ENCODE measurements at places on chromosomes 13 and 19.
A peak's percentile ranks its signal among the peaks of the same experiment; 100 is the strongest.

DNA sequence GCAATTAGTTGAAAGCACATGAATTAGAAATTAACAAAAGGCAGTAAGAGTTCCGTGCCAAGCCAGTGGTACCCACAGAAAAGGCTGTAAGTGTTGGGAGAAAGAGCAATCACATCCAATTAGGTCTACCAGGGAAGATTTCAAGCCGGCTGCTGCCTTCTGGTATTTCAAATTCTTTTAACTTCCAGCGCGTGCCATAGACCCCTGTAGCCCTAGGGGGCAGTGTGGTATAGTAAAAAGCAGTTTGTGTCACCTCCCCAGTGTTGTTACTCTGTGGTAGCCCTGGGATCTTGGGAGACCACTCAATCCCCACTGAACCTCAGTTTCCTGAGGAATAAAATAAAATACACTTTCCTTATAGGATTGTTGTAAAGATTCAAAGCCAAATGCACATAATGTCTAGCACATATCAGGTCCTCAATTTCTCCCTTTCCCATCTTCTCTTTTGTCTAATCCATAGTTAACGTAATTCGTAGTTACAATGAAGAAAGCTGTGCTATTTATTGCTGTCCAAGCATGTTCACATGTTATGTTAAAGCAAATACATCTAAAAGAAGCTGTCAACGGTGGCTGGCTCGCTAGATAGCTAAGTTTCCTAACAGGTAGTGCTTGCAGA is 230.2 kb downstream of the TDRD3 start:
- DNase-seq, result peak; percentile 29

DNA sequence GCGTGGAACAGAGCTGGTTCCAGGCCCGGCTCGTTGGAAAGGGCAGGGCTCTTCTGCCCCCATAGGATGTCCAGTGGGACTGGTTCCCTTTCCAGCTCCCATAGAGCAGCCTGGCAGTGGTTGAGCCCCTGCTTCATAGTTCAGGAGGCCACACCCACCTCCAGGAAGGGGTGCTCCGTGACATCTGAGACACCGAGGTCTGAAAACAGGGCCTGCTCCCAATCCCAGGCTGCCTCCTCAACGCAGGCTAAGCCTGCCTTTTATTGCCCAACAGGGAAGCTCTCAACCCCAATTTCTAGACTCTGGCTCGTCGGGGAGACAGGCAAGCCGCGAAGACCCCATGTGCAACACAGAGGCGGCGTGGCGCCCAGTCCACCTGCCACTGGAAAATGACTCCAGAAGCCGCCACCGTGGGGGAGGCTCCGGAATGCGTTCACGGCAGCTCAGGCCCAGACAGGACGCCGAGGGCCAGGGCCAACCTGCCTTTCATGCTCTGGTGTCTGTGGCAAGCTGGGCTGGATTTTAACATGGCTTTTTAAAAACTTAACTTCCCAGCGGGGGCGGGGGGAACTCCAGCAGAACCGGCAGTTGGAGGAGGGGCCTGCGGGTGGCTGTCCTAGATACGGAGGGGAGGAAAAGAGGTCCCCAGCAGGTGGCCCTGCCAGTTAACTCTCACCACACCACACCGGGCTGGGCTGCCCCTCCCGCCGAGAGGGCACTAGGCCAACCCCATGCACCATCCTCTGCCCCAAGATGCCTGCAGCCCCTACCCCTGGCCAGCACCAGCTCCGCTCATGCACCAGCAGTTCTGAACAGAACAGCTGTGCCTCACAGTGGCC is 17.9 kb upstream of the TINCR start:
- DNase-seq, result no peak

GRCh38 chr13:97359181-97360057 is 74.5 kb upstream of the RAP2A start:
- peak; percentile 35 for DNase-seq

DNA sequence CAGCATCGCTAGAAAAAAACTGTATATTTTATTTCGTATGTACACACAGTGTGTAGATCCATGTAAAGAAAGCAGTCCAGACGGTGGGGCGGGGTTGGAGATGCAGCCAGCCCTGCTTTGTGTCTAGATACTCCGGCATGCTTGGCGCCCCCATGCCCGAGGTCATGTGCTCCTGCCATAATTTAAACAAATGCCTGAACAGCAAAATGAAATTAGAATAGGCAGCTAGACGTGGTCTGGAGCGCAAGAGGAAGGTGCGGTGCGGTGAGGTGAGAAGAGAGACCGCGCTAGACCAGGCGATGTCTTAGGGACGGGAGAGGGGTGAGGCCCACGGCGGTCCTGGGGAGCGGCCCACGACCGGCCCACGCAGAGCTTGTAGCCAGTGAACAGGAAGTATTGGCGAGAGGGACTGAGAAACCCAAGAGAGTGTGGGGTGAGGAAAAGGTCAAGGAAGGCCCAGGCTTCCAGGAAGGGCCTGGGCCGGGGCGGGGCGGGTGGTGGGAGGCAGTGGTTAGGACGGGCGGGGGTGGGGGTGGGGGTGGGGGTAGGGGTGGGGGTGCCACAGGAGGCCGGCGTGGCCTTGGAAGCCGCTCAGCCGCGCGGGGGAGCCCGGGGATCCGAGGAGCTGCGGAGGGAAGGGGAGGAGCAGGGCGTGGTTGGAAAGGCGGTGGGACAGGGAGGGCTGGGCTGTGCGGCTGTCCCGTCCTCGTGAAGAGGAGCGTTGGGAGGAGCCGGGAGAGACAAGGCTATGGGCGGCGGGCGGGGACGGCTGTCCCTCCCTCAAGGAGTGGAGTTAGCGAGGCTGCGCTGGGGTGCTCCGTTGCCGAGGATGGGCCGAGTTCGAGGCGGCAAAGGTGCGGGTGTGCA is 254.7 kb upstream of the SGCG start:
- peak; percentile 3 for DNase-seq

DNA sequence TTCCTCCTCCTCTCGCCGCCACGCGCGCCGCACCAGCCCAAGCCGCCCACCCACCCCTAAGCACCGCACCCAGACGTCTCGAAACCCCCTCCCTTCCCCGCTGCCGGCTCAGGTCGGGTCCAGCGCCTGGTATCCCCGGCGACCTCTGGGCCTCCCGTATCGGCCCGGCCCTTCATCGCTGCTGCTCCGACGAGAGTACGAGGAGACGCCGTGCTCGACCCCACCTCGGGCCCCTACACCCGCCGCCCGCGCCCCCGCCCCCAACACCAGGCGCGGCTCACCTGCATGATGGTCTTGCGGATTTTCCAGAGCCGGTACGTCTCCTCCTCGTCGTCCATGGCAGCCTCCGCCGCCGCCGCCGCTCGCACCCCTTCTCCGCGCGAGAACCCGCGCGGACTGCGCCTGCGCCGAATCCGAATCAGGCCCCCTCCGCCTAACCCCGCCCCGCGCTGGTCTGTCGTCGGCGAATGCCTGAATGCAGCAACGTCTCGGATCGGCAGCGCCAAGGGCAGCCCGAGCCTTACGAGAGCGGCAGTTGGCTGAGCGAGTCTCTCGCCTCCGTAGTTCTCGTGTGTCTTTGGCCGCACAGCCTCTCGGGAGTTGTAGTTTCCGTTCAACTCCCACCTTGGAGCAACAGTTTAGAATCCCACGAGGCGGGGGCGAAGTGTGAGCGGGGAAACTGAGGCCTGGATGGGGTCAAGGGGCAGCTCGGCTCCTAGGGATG is at the start of gene POLR2E:
Gene POLR2E (minus strand): TSS at position 398 of the 724 bp plus-strand sequence. CDS start 60 bp downstream, at position 338.
- DNase-seq, result peak; percentile 93

GRCh38 chr19:18629166-18630088 is 7.4 kb upstream of the KLHL26 start:
- DNase-seq, result no peak

GRCh38 chr13:67224148-67224846 is 5.8 kb downstream of the PCDH9 start:
- peak; percentile 37 for DNase-seq

GRCh38 chr13:31045286-31046081 is 113.0 kb downstream of the TEX26 start:
- peak; percentile 76 for DNase-seq

GRCh38 chr13:103731959-103732358 is 665.7 kb upstream of the SLC10A2 start:
- DNase-seq, result no peak

DNA sequence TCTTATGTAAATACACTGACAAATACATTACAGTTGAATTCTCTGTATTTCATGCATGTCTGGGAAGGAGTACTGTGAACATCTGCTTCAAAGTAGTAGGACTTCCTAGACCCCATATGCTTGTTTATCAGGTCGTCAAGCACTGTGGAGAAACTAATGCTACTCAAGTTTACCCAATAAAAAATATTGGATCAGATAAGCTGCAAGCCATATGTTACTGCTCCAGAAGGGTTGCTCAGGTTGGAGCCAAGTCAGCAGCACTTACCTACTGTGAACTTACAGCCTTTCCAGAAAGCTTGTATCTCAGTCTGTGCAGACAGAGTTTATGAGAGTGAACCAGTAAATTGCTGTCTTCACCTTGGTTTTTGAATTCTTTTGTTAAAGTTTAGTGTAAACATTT is 36.2 kb downstream of the SLAIN1 start:
- no peak for DNase-seq

- no peak for DNase-seq
These were observed 552.5 kb downstream of the TBC1D4 start for GRCh38 chr13:74929436-74929835.

DNA sequence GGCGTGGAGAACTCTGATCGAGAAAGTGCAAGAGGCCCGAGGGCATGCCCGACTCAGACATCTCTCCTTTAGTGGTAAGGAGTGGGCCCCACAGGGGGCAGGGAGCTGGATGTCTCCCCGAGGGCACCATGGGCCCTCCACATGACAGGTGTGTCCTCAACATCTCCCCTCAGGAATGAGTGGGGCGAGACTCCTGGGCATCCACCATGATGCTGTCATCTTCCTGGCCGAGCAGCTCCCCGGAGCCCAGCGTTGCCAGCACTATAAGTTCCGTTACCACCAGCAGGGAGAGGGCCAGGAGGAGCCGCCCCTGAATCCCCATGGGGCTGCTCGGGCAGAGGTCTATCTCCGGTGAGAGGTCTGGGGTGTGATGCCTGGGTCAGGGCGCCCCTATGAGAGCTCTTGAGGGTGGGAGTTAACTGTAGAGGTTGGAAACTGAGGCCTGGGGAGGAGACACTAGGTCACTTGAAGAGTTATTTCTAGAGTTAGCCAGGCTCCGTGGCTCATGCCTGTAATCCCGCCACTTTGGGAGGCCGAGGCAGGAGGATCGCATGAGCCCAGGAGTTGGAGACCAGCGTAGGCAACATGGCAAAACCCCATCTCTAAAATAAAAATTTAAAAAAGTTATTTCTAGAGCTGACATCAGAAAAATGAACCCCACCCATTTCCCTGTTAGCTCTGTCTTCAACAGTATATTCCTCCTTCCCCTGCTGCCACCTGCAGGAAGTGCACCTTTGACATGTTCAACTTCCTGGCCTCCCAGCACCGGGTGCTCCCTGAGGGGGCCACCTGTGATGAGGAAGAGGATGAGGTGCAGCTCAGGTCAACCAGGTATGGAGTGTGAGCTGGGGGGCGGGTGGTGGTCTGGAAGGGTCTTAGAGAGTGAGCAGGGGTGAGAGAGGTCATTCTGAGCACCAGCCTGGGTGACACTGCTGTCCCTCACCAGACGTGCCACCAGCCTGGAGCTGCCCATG is 5.1 kb downstream of the IGFLR1 start:
- no peak for DNase-seq

- no peak for DNase-seq
These were observed 1630.2 kb downstream of the OLFM4 start for GRCh38 chr13:54658771-54659170.

GRCh38 chr19:29454109-29454508 is 71.7 kb upstream of the VSTM2B start:
- no peak for DNase-seq

- DNase-seq, result no peak
These were observed 109.2 kb upstream of the SLC7A1 start for GRCh38 chr13:29704648-29705047.

DNA sequence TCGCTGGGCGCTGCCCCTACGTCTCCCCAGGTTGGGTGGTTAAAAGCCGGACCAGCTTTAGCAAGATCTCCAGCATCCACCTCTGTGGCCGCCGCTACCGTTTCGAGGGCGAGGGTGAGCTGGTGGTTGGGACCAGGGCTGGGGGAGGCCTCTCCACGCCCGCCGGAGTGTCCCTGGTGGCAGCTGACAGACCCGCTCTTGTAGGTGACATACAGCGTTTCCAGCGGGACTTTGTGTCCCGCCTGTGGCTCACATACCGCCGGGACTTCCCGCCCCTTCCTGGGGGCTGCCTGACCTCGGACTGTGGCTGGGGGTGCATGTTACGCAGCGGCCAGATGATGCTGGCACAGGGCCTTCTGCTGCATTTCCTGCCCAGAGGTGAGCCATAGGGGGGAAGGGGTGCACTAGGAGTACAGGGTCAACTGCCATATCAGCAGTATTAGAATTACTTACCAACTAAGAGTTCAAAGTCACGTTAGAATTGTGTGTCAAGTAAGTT is 1.1 kb downstream of the ATG4D start:
- DNase-seq, result no peak

DNA sequence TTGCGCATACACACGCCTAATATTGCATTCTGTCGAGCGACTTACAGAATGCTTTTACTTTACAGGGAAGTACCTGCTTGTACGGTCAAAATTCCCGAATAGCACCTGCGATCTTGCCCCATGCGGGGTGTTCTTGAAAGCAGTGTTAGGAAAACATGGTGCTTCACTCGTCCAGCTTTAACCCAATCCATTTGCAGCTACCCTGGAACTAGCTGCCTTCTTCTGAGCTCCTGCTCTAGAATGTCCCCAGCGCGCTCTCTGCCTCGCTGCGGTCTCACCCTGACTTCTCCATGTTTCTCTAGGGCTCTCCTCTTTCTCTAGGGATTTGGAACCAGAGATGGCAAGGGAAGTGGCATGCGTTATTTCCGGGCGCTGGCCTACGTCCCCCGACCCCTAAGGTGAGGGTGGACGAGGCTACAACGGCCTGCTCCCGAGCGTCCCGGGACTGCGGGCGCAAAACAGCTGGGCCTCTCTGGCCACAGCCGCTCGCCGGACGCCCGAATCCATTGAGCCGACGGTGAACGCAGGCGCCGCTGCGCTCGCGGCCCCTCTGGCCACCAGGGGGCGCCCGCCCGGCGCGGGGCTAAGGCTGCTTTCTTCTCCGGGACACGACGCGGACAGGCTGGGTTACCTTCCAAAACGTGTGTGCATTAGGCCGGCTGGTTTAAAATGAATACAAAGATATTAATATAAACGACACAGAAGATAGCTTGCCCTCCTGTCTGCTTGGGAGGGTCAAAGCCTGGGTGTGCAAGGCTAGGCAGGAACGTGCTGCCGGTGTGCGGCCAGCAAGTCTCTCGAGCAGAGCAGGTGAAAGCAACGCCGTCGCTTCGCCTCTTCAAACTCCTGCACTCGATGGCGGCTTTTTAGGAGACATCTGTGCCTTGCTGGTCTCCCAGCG is 1.8 kb upstream of the SPRY2 start:
- DNase-seq, result peak; percentile 70

DNA sequence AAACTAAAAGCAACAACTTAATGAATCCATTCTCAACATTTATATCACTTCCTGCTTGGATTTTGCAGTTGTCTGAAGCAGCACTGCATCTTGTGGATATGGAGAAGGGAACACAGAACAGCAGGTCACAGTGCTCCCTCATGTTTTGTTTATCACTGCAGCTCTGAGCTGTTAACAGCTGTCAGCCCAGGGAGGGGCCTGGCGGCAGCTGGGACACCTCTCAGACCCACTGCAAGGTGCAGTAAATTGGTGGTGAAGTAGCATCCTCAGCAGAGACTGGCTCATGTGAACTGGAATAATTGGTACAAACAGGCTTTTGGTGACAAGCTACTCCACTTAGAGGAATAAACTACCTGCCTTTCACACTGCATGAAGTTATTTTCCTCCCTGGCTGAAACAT is 170.4 kb downstream of the LIG4 start:
- no peak for DNase-seq
